Endothelial cell of umbilical vein (primary cell): ENCODE measurements at places on chromosomes 12 and 14. TPM values are rescaled to one million over a fixed set of nuclear protein-coding genes. Genes with fewer than 3 reads are reported as not detected.

DNA sequence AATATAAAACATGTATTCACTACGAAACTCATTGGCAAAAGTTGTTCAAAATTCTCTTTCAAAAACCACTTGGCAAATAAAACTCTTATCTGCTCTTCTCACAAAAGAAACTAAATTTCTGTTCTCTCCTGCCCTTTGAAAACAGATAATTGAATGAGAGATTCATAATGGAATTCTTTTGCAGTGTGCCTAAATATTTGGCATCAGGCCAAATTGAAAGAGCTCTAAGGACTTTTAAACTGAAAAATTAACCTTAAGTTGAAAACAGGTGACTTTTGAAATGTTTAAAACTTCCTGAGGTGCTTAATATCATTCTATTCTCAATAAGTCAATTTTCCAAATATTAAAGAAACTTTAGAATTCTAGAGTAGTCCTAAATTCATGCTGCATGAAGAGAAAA is 136.4 kb downstream of the FSCB start:
- DNase-seq: no peak

The HHIPL1 gene
- total RNA-seq: 2.0 and 2.1 TPM in 2 replicates

GRCh38 chr14:88521818-88522217 is 33.0 kb downstream of the PTPN21 start:
- no peak for DNase-seq

GRCh38 chr12:106145539-106146447 is 7.0 kb upstream of the NUAK1 start:
- peak; percentile 84 for DNase-seq

The PTPRB gene
- 150 and 151 TPM in 2 replicates for total RNA-seq

The IL23A gene
- not detected in 2 replicates for total RNA-seq

The TAS2R31 gene
- total RNA-seq: 3.2 and 4.3 TPM in 2 replicates

DNA sequence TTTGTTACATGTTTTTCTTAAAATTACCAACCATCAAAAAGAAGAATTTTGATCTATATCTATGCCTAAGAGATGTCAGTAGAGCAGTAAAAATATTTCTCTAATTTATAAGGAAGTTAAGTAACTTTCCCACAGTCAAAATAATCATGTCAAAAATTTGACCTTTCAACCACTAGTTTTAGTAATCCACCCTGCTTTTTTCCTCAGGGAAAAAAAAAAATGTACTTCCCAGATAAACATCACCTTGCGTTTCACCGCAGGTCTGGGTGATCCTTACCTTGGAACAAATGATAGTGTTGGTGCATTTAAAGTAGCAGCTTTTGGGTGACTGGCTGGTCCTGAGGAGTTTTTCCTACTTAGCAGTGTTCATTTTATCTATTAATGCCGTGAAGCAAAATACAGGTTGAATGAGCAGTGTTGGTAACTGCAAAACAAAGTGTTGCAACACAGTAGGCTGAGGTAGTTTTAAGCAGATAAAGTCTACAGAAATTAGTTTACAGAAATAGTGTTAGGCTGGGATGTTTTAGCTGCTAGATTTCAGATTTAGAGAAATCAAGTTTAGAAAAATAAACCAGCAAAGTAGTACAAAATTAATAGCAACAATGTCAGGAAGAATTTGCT is 137.2 kb upstream of the DNM1L start:
- peak; percentile 36 for DNase-seq

DNA sequence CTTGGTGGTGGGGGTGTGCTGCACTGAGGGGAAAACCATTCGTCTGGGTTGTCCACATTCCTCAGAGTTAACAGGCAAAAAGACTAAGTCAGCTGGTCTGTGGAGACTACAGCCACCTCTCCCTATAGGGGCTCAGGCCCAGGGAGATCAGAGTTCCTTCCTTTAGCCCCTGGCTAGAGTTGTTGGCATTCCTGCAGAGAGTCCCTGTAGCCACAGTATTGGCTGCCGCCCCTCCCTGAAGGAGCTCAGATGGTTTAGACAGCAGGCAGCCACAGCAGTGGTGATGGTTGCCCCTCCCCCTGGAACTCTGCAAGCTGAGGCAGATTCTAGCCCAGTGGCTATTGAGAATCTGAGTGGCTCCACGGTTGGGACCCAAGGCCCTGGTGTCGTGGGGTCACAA is 1072.5 kb upstream of the ATXN7L3B start:
- no peak for DNase-seq
